ENCODE measurements at places on chromosomes 12 and 14.

DNA sequence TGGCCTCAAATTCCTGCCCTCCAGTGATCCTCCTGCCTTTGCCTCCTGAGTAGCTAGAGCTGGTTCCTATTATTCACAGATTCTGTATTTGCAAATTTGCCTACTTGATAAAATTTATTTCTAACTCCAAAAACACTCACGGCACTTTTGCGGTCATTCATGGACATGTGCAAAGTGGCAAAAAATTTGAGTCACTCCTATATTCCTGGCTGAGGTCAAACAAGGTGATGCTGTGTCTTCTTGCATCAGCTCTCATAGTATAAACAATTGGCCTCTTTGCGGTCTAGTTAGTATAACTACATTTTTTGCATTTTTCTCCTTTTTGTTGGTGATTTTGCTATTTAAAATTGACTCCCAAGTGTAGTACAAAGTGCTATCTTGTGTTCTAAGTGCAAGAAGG, 24.7 kb downstream of the ATF1 start:
- no peak for DNase-seq

GRCh38 chr14:103806805-103807204, 40.6 kb downstream of the PPP1R13B start:
- DNase-seq: no peak

DNA sequence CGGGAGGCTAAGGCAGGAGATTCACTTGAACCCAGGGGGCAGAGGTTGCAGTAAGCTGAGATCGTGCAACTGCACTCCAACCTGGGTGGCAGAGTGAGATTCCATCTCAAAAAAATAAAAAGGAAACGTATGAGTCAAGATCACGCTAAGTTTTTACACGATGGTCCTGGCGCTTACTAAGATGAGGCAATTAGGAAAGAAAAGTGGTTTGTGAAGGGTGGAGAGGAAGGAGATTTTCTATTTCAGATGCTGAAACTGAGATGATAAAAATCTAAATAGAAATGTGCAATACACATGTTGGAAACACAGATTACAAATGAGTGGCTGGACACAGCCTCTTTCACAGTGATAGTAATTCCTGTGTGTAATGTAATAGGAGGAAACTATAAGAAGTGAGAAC, 63.2 kb downstream of the KDM5A start:
- DNase-seq: no peak

GRCh38 chr12:7884689-7885088, 12.0 kb upstream of the SLC2A14 start:
- no peak for DNase-seq

- no peak for DNase-seq
These were observed 39.5 kb upstream of the USP44 start for GRCh38 chr12:95590775-95591174.

GRCh38 chr14:26987744-26988363, 390.0 kb upstream of the NOVA1 start:
- DNase-seq: no peak

GRCh38 chr14:96926001-96926400, 128.8 kb downstream of the VRK1 start:
- DNase-seq: no peak

DNA sequence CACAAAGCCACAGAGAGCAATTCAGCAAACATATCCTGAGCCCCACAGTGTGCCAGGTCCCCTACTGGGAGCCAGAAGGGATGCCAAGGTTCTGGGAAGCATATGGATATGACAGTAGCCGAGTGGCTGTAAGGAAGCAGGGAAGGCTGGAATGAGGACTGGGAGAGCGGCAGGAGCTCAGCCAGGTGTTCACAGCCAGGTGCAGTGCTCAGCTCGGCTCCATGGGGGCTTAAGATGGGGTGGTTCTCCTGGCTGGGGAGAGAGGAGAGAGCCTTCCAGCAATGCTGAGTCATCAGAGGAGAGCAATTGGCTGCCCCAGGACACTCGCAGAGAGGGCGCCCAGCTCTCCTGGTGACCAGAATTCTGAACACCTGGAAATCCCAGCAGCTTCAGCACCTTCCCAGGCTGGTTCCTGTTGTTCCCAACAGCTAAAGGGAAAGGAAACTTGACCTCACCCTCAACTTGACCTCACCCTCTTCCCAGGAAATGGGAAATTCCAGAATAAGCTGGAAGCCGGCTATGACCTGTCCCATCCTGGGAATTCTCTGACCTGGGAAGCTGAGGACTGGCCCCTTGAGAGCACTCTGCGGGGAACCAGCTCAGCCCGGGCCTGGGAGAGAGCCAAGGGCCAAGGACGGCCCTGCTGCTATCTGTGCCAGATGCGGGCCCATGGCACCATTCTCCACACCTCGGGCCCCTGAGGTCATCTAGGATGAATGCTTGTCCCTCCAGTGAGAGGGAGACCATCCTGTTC, 34.6 kb downstream of the SLC6A12 start:
- no peak for DNase-seq

DNA sequence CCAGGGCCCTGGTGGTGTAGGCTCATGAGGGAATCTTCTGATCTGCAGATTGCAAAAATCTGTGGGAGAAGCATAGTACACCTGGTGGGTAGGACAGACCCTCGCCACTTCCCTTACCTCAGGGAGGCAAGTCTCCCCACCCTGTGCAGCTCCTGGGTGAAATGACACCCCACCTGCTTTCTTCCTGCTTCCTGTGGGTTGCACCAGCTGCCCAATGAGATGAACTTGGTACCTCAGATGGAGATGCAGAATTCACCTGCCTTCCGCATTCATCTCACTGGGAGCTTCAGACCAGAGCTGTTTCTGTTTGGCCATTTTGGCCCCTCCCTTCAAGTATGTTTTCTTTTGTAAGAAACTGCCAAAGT, 4.7 kb downstream of the CLEC2D start:
- DNase-seq: no peak

GRCh38 chr14:54909817-54910558, 7.4 kb upstream of the GCH1 start:
- DNase-seq: no peak
